Glutamatergic neuron (in vitro differentiated cells): ENCODE measurements at places on chromosomes 1 and 21.
A peak's percentile ranks its signal among the peaks of the same experiment; 100 is the strongest.

DNA sequence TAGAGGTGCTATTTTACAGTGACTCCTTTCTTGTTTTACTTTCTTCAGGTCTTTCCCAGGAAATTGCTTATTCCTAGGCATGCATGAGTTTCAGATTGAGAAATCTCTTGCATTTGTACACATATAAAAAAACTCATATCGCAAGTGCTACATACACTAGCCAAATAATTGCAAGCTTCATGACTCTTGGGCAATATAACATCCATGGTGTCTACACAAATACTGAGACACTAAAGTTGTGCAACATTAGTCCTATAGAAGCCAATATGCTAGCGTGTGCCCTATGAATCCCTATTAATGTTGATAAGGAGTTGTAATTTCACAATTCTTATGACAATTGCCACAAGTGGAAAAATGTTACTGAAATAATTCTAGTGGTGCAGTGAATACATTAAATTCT lies 591.0 kb downstream of the ADGRL2 start:
- DNase-seq, result no peak

- peak; percentile 80 for DNase-seq
Observed at GRCh38 chr1:233904633-233905415, at the start of gene SLC35F3. TSS of gene SLC35F3 (plus strand) at chr1:233904676.

GRCh38 chr1:1286313-1287261 lies 6.4 kb downstream of the SCNN1D start:
- peak; percentile 22 for DNase-seq

- no peak for DNase-seq
Observed at GRCh38 chr1:244114892-244115291, 63.8 kb downstream of the ZBTB18 start.

DNA sequence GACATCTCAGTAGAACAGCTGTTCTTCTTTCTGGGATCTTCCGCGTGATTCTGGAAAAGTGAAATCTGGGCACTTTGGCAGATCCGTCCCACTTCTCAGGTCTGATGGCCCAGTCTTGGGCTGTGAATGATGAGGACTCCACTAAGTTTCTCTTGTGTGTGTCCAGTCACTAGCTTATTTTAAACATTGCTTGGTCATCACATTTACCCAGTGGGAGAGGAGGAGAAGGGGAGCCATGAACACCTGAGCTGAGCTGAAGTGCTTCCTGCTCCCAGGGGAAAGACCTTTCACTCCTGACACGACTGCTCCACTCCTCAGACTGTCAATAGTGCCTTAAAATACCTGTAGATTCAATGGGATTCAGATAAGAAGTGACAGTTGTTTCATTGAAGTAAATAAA lies 101.9 kb upstream of the SLC35F3 start:
- no peak for DNase-seq

- no peak for DNase-seq
Observed at GRCh38 chr1:231872461-231872910, 245.9 kb downstream of the DISC1 start.

- DNase-seq, result no peak
Observed at GRCh38 chr21:15367061-15367626, 302.3 kb upstream of the NRIP1 start.

DNA sequence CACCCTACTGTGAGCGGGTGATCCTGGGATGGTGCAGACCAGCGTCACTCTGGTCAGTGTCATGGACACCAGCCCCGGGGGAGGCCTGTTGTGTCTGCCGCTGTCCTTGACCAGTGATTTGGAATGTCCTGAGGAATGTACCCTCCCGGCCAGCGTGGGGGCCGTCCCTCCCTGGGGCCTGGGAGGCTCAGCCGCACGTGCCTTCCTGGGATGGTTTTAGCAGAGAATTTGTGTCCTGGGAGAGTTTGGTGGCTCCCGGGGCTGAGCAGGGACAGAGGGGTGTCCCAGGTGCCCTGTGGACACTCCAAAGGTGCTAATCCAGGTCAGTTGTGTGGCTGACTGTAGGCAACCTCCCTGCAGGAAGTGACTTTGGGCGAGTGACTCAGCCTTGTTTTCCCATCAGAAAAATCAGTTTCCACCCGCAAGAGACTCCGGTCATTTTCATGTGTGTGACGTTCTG lies 6.2 kb downstream of the ARHGEF16 start:
- DNase-seq, result peak; percentile 12

DNA sequence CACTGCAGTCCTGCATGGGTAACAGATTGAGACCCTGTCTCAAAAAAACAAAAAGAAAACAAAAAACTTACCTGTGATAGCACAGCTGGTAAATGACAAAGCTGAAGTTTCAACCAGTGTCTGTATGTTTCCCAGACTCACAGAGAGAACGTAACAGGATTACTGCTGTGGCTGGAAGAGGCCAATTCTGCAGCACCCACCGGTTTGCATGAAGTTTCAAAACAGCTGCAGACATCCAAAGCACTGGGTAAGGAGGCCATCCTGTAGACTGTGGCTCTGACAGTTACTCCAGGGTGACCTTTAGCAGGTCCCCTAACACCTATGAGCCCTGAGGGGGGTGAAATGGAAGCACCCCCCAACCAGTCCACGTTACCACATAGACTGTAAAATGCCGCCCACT lies 7.5 kb downstream of the ID3 start:
- no peak for DNase-seq

DNA sequence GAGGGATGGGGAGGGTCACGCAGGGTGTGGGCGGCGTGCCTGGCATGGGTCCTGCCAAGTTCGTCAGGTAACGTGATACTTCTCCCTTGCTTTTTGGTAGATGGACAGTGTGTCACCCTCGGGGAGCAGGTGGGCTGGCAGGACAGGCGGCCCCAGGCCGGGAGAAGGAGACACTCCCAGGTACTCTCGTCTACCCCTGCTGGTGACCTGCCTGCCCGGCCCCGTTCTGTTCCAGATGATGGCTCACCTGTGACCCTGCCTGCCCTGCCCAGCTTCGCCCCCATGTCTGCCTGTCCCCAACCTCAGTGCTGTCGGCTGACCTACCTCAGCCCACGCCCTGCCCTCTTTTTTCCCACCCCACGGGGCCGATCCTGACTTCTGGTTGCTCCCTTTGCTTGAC lies 144.7 kb downstream of the PCBP3 start:
- no peak for DNase-seq

- DNase-seq, result no peak
Observed at GRCh38 chr1:155967341-155968050, 10.9 kb downstream of the ARHGEF2 start.

GRCh38 chr1:10204003-10204642 lies 6.2 kb upstream of the KIF1B start:
- no peak for DNase-seq

GRCh38 chr1:226443439-226443838 lies 35.5 kb upstream of the PARP1 start:
- DNase-seq, result no peak

DNA sequence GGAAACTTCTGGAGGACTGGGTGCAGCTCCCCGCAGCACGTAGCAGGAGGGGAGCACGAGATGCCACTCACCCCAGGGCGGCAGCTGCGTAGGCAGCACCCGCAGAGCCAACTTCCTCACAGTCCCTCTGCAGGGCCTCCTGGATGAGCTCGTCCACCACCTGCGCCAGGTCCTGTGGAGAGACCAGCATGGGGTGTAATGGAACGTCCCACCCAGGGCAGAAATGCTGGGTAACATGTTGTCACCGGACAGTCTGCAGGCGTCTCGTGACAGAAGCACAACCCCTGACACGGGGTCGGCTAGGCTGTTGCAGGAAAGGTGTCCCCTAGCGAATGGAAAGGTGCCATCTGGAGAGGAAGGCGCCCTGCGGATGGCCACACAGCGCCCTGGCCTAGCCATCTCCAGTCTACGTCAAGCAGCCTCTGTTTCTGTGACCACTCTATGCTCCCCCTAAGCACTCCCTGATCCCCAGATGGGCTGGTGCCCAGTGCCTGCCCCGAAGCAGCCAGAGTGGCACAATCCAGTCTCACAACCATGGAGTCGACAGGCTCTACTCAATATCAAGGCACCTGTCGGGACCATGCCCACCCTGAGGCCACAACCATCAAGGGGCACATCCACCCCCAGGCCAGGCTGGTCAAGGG lies 21.2 kb downstream of the MCM3AP start:
- no peak for DNase-seq

DNA sequence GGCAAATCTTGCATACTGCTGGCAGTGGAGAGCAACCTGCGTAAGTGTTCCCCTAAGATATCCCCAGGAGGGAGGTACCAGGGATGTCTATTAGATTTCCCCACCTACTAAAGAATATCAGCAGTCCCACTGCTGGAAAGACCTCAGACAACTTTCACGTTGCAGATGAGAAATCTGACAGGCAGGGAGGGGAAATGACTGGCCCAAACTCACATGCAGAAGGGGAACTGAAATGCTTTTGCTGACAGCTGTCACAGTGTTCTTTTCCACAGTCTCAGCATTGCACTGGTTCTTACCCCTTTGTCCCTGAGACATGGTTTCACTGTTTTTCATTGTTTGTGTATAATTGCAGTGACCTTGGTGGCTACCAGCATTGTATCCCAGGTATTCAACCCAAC lies 84.8 kb upstream of the ATP1A1 start:
- DNase-seq, result no peak

- DNase-seq, result no peak
Observed at GRCh38 chr1:228084325-228084724, 1.8 kb downstream of the ARF1 start.

- no peak for DNase-seq
Observed at GRCh38 chr1:246165826-246166709, 341.0 kb downstream of the SMYD3 start.
